ENCODE measurements at places on chromosomes 1 and 21.
A peak's percentile ranks its signal among the peaks of the same experiment; 100 is the strongest.

GRCh38 chr1:111513410-111514020, 10.1 kb upstream of the ADORA3 start:
- H3K4me1 ChIP-seq, result peaks cover 52% of the 10 kb centered on the region
- H3K36me3 ChIP-seq, result no peaks in the 10 kb centered on the region
- H3K4me3 ChIP-seq, result no peak overlapping the region
- DNase-seq, result no peak
- H3K27ac ChIP-seq, result peak overlapping the region; percentile 75
- no peaks in the 10 kb centered on the region for H3K27me3 ChIP-seq

DNA sequence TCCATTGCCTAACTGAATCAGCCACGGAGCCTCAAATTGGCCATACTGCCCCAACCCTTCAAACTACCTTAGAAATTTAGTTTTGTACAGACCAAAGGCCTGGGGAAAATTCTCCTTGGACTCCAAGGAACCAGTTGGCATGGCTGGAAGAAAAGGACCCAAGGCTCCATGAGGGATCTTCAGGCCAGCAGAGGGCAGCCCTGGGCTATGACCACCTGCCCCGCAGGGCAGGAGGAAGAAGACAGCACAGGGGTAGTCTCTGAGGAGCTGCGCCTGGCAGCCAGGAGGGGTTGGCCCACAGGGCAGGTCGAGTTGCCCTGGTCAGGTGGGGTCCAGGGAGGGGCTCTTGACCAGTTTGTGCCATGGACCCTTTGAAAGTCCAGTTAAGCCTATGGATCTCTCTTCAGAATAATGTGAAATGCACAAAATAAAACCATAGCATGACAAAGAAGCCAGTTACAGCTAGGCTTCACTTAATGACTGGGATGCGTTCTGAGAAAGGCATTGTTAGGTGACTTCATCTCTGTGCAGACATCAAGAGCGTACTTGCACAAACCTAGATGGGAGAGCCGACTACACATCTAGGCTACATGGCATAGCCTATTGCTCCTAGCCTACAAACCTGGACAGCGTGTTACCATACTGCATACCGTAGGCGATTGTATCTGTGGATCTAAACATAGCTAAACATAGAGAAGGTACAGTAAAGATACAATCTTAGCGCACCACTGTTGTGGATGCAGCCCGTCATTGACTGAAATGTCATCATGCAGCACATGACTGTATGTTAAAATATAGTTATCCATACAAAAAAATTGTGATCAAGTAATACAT, 26.1 kb downstream of the CACNA1S start:
- no peaks in the 10 kb centered on the region for H3K36me3 ChIP-seq
- DNase-seq, result no peak
- no peaks in the 10 kb centered on the region for H3K4me1 ChIP-seq
- H3K4me3 ChIP-seq, result no peak overlapping the region
- peaks cover 25% of the 10 kb centered on the region for H3K27me3 ChIP-seq

DNA sequence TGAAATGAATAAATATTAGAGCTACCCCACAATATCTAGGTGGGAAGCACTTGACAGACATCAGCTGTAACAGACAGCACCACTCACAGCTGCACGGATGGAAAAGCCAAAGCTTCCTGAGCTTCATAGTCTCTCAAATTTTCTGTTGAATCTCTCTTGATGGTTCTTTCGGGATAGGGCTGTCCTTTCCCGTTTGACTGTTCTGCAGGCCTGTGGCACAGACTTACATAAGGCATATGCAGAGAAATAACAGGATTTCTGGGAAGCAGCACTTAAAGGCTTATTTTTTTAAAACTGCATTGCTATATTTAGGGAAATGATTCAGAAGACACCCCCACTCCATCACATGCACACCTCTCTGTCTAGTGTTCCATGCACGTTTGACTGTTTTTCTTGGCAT, 77.5 kb downstream of the ZNF648 start:
- DNase-seq, result no peak
- H3K4me1 ChIP-seq, result peaks cover 5% of the 10 kb centered on the region
- H3K27me3 ChIP-seq, result peaks cover 39% of the 10 kb centered on the region
- no peaks in the 10 kb centered on the region for H3K36me3 ChIP-seq

DNA sequence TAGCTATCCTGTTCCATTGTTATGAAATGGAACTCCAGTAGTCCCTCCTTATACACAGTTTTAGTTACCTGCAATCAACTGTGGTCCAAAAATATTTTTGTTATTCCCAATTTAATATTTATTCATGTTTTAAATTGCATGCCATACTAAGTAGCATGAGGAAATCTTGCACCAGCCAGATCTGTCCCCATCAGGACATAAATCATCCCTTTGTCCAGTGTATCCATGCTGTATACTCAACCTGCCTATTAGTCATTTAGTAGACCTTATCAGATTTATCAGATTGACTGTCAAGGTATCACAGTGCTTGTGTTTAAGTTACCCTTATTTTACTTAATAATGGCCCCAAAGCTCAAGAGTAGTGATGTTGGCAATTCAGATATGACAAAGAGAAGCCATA, 207.9 kb upstream of the DMRTA2 start:
- H3K4me1 ChIP-seq, result peaks cover 9% of the 10 kb centered on the region
- DNase-seq, result no peak
- H3K27ac ChIP-seq, result no peak overlapping the region
- no peak overlapping the region for H3K4me3 ChIP-seq
- H3K27me3 ChIP-seq, result no peaks in the 10 kb centered on the region
- no peaks in the 10 kb centered on the region for H3K36me3 ChIP-seq

GRCh38 chr1:9714257-9714718, 62.8 kb downstream of the PIK3CD start:
- no peak for DNase-seq
- H3K27me3 ChIP-seq, result no peaks in the 10 kb centered on the region
- H3K4me1 ChIP-seq, result peaks cover 44% of the 10 kb centered on the region
- peak overlapping the region; percentile 43 for H3K27ac ChIP-seq
- H3K4me3 ChIP-seq, result no peak overlapping the region
- peaks cover 78% of the 10 kb centered on the region for H3K36me3 ChIP-seq

GRCh38 chr1:4062041-4062440, 162.0 kb upstream of the C1orf174 start:
- no peaks in the 10 kb centered on the region for H3K4me1 ChIP-seq
- no peak overlapping the region for H3K4me3 ChIP-seq
- no peaks in the 10 kb centered on the region for H3K36me3 ChIP-seq
- no peak for DNase-seq
- no peaks in the 10 kb centered on the region for H3K27me3 ChIP-seq
- H3K27ac ChIP-seq, result no peak overlapping the region

DNA sequence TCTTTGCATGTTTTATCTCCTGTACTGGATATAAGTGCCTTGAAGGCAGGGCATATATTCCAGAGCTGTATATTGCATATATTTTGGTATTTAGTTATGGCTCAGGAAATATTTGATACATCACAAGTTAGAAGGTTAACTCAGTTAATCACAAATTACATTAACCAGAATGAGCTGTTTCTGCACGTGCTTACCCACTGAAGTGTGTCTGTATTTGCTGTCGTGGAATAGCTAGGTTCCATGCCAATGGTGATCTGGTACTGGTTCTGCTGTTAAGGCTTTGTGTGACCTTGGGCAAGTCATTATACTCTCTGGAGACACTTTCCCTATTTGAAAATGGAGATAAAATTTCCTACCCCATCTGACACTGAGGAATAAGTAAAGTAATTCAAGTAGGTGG, 50.7 kb downstream of the OSBPL9 start:
- H3K4me1 ChIP-seq, result no peaks in the 10 kb centered on the region
- H3K27ac ChIP-seq, result no peak overlapping the region
- no peaks in the 10 kb centered on the region for H3K36me3 ChIP-seq

- H3K27ac ChIP-seq, result no peak overlapping the region
- H3K36me3 ChIP-seq, result peaks cover 67% of the 10 kb centered on the region
- no peaks in the 10 kb centered on the region for H3K27me3 ChIP-seq
- no peak for DNase-seq
These were observed 17.4 kb downstream of the WDR4 start for GRCh38 chr21:42861848-42862400.

DNA sequence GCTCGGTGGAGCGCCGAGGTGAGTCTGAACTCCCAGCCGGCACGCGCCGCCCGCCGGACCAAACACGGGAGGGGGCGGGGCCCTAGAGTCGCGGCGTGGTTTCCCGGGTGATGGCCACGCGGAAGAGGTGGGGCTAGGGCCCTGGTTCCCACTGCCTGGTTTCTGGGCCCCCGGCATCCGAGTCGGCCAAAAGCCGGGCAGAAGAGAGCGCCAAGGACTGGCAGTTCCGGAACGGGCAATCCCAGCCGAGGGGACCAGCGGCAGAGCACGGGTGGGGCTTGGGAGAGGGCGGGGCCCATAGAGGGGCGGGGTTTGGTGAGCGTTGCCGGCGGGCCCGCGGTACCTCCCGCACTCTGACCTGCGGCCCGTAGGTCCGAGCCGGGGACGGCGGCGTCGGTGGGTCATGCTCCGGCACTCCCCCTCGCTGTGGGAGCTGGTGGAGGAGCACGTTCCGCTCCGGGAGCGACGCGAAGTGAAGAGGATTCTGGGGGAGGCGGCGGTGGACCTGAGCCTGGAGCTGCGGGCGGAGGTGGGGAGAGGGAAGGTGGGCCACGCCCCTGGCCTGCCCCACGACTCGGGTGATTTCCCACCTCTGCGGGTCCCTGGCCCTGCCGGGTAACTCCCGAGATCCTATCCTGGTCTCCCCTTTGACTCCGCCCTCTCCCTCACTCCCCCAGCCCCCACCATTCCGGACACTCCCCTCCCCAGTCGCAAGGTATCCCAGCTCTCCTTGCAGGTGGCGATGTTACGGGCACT, at the start of gene CCDC24:
Gene CCDC24, plus strand, starts transcription at position 124 of the 756 bp plus-strand sequence. Its CDS starts 280 bp downstream, at position 404.
- peaks cover 8% of the 10 kb centered on the region for H3K4me1 ChIP-seq
- no peaks in the 10 kb centered on the region for H3K36me3 ChIP-seq
- H3K27me3 ChIP-seq, result peaks cover 3% of the 10 kb centered on the region
- peak within 1 kb of the TSS; percentile 22 for H3K27ac ChIP-seq

GRCh38 chr1:220198186-220199005, 73.9 kb downstream of the RAB3GAP2 start:
- no peaks in the 10 kb centered on the region for H3K4me1 ChIP-seq
- no peak overlapping the region for H3K27ac ChIP-seq
- H3K27me3 ChIP-seq, result no peaks in the 10 kb centered on the region
- no peak overlapping the region for H3K4me3 ChIP-seq

DNA sequence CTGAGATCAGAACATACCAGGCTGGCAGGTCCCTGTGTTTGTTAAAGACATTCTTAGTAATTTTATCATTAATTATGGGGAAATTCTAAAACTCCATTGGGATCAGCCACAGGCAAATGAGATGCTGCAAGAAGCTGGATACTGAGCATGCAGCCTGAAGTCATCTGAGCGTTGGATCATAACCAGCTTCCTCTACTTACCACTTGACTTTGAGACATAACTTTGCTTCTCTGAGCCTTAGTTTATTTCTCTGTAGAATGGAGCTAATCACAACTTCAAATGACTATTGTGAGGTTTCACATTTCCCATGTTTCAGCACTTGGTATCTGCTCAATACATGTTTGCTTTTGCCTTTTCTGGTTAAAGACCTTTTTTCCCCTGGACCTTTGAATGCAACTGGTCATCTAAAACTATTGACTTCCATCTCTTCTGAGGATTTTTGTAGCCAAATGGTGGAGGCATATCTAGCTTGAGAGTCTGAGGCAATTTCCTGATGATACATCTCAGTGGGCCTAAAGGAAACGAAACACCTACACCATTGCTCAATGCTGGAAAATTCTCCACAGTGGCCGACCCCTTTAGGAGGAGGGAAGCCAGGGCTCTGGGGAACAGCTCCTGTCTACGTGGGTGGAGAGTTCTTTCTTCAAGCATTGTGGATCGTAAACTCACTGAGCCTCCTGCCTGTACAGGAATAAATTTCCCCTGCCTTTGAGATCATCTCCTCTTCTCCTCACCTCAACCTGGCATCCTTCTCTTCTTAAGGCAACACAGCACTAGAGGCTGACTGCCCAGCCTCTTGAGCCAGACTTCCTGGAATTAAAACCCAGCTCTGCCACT, 109.1 kb upstream of the HOOK1 start:
- H3K27me3 ChIP-seq, result no peaks in the 10 kb centered on the region
- H3K27ac ChIP-seq, result no peak overlapping the region
- H3K36me3 ChIP-seq, result no peaks in the 10 kb centered on the region
- DNase-seq, result no peak

Measured in activated T-helper 2 cell treated with anti-CD3 and anti-CD28 coated beads, Interferon-gamma antibody, Interleukin-2, Interleukin-4, amounts not matched to agents 10 μg/mL and 5 μg/mL and 100 μg/mL, durations not matched to agents 14 hours and 24 hours and 36 hours (primary cell).